ENCODE measurements at places on chromosomes 4 and X.

- DNase-seq: no peak
Observed at GRCh38 chr4:146098397-146098796, 77.1 kb upstream of the LSM6 start.

DNA sequence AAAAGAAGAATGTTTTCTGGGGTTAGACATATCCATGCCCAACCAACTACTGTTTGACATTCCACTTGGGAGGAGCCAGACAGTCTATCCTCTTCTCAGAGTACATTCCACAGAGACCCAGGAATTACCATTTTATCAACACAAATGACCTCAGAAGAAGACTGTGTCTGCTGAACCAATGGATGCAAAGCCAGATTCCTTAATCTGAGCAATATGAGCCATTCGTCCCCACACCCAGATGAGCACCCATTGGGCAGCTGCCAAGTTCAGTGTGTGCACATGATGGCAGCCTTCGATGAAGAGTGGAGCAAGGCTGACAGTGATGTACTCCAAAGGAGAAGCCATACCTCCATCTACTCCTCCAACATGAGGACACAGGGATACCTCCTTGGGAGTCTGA, 111.3 kb downstream of the ZNF674 start:
- no peak for DNase-seq

DNA sequence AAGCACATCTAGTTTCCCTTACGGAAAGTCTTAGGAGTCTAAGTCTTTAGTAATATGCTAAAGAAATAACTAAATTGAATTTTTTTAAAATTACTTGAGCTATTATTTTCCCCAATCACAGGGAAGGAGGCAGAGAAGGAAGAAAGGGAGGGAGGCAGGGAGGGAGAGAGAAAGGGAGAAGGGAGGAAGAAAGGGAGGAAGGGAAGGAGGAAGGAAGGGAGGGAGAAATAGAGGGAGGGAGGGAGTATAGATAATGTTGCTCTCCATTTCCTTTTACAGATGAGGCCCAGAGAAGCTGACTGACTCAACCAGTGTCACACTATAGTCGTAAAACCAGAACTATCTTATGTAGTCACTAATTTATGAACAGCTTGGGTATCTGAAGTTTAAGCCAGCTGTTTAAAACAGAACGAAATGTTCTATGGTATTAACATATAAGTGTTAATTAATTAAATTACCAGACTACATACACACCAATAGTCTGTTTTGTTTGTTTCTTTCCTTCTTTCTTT, 14.6 kb downstream of the SH3RF1 start:
- DNase-seq: no peak

DNA sequence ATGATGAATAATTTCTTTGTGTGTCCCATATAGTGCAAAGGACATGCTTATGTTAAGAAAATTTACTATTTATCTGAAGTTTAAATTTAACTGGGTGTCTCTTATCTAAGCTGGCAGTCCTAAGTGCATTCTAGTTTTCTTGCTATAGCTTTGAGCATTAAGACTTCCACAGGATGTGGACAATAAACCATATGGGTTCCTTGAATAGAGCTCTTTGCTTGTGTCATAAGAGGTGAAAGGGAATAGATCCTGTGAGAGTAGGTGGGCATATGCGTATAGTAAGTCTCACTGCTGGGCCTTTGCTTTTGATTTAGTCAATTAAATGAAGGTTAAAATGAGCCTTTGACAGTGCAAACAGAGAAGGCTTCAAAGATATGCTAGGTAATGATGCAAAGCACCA, 223.4 kb upstream of the GYPA start:
- DNase-seq: no peak

- no peak for DNase-seq
Observed at GRCh38 chr4:100082852-100083251, 107.4 kb downstream of the DDIT4L start.

DNA sequence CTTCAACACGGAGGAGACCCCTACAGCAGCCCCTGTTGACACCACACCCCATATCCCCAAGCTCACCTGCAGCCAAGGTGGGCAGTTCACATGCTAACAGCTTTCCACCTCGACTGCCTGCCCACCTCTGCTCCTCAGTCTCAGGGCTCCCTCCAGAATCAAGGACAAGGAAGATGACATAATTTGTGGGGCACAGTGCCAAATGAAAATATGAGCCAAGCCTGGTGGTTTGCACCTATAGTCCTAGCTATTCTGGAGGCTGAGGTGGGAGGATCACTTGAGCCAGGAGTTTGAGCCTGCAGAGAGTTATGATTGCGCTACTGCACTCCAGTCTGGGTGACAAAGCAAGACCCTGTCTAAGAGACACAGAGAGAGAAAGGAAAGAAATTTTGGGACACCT, 516.3 kb downstream of the BCOR start:
- DNase-seq: no peak

DNA sequence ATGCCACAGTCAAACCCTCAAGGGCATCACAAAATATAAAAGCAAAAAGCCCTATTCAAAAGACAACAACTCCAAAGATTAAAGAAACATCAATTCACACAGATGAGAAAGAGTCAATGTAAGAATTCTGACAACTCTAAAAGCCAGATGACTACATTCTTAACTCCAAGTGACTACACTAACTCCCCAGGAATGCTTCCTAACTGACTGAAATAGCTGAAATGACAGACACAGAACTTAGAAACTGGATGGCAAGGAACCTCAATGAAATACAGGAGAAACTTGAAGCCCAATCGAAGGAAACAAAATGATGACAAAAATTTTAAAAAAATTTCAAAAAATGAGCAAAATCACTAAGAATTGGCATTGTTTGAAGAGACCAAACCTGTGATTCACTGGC, 1047.6 kb upstream of the PCDH10 start:
- no peak for DNase-seq

DNA sequence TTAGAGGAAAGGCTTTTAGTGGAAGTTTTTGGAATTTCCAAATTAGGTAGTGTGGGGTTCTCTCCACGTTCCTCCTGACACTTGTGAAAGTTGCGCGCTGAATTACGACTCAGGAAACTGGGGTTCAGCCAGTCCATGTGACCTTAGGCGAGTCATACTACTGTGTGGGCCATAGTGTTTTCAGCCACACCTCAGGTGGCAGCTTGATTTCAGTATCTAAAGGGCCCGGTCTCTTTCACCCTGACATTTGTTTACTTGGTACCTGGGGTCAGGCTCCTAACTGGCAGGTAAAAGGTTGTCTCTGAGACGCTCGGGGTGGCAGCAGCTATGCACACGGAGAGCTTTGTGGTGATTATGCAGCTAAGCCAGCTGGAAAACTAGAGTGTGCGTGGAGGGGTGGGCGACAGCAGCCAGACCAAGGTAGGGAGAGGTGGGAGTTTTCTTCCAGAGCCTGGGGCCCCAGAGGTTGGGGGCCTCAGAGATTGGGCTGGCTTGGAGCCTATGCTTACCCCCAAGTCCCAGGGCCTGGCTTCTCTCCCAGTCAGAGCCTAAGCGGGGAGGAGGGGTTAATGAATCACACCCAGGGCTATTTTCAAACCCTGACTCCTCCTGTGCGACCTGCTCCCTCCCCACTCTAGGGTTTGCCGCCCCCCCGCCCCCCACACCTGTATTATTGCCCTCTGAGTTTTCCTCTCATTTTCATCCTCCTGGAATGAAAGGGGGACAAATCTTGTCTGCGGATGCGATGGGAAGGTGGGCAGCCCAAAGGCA, 47.2 kb downstream of the STARD8 start:
- peak; percentile 49 for DNase-seq

- DNase-seq: no peak
Observed at GRCh38 chrX:10501611-10502010, 118.8 kb downstream of the MID1 start.

DNA sequence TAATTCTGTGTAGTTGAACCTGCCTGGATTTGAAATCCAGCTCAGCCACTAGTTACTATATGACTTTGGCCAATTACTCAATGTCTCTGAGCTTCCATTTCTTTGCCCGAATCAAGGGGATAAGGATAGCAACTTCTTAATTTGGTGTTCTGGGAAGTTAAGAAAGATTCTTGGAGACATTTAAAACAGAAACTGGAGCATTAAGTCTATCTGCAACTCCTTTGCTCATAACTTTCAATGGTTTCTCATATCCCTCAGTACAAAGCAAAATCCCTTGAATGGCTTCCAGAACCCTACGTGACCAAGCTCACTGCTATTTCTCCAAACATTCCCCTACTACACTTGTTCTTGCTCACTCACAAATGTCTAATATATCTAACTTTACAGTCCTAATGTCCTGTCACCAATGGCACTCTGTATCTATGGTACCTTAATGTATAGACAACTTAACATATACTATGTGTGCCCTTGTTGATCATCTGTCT, 849.1 kb upstream of the SLIT2 start:
- no peak for DNase-seq

DNA sequence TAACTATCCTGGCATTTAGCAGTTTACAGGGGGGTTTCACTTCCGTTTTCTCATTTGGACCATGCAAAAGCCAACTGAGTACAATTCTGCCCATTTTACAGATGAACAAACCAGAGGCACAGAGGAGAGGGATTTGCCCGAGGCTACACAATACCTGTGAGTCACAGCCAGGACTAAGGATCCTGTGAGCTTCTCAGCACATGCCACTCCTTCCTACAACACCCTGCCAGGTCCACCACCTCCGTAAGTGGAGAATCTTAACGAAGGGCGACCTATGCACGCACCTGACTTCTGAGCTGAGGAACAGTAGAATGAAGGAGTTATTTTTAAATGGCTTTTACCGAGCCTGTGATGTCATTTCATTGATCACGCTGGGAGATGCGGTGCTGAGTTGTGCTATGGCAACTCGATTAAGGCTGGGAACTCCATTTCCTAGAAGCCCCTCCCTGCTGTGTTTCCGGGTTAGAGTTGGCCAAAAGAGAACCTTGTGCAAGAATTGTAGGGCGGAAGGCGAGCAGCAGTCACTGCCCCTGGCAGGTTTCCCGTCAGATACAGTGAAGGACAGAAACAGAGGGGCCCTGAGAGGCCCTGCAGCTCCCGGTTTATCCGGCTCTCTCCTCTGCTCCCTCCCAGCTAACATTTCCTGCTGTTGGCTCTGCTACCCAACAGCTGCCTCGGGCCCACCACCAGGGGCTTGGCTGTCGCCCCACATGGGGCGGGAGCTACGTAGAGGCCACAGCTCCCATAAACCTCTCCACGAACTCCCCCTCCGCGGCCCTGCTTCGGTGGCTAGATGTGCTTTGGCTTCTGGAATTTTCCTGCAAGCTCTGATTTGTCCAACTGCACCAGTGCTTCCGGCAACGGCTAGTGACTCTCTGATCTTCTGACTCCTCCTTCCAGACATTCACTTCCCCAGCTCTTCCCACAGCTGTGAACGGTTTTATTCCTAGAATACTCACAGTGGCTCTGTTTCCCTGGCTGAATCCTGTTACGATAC, 75.1 kb upstream of the USP9X start:
- DNase-seq: peak; percentile 76

GRCh38 chrX:150100261-150100660, 162.0 kb upstream of the EOLA2 start:
- DNase-seq: no peak

GRCh38 chr4:123919576-123920098, 523.0 kb downstream of the SPRY1 start:
- DNase-seq: no peak

DNA sequence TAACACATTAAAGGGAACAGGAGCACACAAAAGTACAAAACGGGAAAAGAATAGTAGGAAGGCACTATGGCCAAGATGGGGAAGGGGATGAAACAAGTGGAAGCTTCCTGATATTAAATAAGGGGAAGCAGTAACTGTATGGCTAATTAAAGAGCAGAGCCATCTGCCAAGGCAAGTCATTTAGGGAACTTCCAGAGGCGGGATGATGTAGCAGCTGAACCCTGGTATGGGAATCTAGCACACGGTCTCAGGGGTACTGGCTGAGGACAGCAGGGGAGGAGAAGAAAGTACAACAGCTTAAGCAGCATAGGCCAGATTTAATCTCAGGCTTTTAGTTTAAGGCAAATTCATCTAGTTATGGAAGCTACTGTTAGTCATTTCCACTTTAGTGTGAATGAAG, 59.1 kb downstream of the IGFBP7 start:
- DNase-seq: peak; percentile 80

- peak; percentile 25 for DNase-seq
Observed at GRCh38 chrX:40933706-40934425, 151.4 kb upstream of the USP9X start.

DNA sequence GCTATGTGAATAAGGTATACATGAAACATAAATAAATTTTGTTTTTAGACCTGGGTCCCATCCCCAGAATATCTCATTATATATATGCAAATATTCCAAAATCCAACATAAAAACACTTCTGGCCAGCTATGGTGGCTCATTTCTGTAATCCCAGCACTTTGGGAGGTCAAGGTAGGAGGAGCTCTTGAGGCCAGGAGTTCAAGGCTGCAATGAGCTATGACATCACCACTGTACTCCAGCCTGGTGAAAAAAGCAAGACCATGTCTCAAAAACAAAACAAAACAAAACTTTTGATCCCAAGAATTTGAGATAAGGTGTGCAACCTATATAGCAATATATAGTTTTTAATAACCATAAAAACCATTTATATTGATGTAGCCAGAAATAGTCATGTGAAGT, 5.4 kb upstream of the ADGRA3 start:
- no peak for DNase-seq

GRCh38 chrX:12325171-12325570, 186.9 kb downstream of the FRMPD4 start:
- DNase-seq: no peak

- DNase-seq: no peak
Observed at GRCh38 chr4:126742048-126742447, 890.7 kb upstream of the INTU start.

GRCh38 chr4:81460191-81460701, 11.5 kb downstream of the RASGEF1B start:
- DNase-seq: no peak

DNA sequence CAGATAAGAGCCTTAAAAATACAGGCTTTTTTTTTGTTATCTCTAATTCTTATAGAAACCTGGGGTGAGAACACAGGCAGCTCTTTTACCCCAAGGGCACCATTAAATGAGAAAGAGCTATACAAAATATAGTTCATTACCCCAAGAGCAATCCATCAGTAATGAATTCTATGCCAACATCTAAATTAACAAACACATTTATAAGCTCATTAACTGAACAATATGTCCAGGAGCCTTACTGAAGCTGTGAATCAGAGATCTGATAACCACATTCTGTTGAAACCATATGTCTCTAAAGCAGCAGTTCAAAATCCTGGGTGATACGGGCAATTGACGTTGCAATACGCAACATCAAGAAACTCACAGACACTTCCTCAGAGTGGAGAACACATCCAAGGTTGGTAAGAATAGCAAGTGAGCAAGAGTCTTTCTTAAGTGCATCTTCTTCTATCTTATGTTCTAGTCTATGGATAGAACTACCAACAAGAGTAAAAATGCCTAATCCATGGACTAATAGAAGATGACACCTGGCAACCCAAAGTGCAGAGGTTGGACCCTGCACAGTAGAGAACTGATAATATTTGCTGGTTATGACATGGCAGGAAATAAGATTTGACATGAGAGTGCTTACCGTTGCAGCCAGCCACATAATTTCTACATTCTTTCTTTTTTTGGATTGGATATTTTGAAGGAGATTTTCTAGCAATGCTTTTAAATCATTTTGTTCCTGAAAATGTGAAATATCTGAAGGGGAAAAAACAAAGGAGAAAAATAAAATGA, 449.3 kb downstream of the IL15 start:
- no peak for DNase-seq
